ENCODE measurements at places on chromosomes 7 and 10.

DNA sequence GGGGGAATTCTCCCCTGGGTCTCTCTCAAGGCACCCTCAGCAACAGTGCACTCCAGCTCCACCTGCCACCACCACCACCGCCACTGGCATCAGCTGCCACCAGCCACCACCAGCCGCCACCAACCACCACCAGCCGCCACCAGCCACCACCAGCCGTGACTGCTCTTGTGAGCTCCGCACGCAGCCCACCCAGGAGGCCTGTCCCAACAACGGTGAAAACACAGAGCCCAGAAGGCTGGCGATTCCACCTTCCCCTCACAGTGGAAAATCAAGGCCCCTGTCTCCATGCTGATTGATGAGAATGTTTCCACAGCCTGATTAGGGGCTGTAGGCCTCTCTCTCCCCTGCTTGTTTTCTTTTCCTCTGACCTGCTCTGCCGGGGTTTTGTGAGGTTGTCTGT, 41.1 kb downstream of the COBL start:
- DNase-seq, result no peak

- no peak for DNase-seq
Observed at GRCh38 chr10:61108915-61109314, 164.9 kb upstream of the RHOBTB1 start.

DNA sequence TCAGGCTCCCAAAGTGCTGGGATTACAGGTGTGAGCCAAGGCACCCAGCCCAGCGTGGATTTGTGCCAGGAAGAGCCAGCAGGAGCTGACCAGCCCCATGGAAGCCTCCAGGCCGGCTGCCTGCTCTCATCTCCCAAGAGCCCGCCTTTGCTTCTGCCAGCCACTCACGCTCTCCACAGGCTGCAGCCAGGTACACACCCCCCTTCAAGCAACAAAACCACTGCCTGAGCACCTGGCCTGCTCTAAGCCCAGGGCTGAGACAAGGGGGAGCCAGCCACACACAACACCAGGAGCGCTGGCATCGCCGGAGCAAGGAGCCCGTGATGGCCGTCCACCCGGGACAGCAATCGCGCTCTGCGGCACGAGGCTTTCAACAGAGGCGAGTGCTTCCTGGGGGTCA, 34.5 kb downstream of the MAD1L1 start:
- no peak for DNase-seq

GRCh38 chr10:110214371-110214826, 7.0 kb downstream of the MXI1 start:
- no peak for DNase-seq

DNA sequence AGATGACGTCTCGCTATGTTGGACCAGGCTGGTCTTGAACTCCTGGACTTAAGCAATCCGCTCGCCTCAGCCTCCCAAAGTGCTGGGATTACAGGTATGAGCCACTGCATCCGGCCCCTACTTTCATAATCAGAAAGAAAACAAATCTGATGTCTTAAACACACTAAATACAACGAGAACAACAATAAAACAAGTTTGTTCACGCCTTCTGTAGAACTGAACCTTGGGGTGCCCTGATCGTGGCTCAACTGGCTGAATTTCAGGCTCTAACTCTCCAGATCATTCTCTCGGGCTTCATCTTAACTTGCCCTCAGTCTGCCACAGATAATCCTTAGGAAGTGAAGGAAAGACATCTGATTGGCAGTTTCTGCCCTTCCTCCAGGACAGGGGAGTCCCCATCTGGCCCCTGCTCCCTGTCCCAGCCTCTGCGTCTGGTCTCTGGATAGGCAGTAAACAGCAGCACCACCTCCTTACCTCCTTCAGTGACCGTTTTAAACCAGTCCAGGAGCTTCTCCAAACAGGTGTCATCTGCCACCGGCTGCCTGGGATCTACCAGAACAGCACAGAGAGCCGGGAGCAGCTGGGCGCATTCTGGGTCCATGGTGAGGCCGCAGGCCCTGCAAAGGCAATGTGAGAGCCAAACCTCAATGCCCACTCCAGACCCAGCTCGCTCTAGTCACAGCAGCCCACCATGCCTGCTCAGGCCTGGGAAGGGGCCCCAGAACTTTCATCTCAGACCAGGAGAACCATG, 1.3 kb downstream of the BRAT1 start:
- DNase-seq, result no peak

All from AG10803 (cell line).